ENCODE measurements at places on chromosomes 5 and 9.
A peak's percentile ranks its signal among the peaks of the same experiment; 100 is the strongest.

DNA sequence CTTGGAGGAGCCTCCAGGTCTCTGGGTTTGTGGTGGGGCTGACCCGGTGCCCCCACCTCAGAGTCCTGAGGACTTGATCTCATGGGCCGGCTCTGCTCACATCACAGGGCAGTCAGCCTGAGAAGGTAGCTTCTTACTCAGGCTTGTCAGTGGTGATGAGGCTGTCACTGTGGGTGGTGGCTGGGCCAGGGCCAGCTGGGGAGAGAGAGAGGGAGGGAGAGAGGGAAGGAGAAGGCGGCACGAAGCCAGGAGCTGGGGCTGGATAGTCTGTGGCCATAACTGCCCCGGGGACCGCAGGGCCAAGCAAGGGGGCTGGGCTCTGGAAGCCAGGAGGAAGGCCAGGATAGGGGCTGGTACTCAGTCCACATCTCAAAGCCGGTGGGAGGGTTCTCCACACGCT is 6.5 kb downstream of the NTNG2 start:
- peak; percentile 70 for DNase-seq

DNA sequence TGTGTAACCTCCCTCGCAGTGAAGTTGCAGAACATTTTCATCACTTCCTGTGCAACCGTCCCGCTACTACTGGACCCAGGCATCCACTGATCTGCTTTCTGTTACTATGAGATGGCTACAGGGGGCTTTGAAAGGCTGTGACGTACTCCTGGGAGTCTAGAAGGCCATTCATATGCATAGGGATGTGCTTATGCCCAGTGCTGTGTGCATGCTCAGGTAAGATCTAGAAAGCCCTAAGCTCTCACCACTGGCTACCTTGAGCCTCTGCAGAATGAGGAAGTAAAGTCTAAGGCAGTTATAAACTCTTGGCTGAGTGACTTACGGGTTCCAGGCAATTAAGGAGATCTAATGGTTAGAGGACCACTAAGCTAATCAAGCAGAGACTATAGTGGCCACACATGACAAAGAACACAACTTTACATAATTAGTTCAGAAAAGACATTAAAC is 11.8 kb downstream of the HNRNPAB start:
- no peak for DNase-seq

GRCh38 chr9:87008667-87009066 is 61.4 kb upstream of the GAS1 start:
- DNase-seq: no peak

DNA sequence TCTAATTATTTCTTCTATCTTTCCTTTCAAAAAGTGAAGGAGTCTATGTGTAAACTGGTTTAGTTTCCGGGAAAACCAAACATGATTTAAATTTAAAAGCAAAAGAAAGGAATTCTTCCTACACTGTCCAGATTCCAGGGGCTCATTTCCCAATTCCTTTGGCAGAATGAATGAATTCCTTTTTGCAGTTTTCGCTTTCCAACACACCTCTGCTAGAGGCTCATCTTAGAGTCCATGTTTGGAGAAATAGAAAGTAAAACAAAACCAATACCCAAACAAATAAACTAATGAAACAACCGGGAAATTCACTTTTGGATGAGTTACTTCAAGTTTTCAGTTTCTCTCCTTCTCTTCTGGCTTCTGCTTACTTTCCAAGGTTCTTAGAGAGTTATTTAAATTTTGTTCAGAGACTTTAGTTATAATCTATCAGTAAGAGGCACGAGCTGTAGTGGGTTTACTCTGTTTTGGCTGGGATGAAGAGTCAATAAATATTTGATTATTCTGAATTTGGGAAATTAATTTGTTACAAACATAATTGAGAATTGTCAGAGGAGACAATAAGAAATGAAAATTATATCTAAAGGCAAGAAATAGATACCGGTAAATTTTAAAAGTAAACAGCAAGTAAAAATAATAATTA is 365.0 kb upstream of the CDH9 start:
- DNase-seq: no peak

GRCh38 chr5:51278539-51278938 is 104.7 kb upstream of the ISL1 start:
- DNase-seq: no peak
